ENCODE measurements at places on chromosomes 16 and 17.

DNA sequence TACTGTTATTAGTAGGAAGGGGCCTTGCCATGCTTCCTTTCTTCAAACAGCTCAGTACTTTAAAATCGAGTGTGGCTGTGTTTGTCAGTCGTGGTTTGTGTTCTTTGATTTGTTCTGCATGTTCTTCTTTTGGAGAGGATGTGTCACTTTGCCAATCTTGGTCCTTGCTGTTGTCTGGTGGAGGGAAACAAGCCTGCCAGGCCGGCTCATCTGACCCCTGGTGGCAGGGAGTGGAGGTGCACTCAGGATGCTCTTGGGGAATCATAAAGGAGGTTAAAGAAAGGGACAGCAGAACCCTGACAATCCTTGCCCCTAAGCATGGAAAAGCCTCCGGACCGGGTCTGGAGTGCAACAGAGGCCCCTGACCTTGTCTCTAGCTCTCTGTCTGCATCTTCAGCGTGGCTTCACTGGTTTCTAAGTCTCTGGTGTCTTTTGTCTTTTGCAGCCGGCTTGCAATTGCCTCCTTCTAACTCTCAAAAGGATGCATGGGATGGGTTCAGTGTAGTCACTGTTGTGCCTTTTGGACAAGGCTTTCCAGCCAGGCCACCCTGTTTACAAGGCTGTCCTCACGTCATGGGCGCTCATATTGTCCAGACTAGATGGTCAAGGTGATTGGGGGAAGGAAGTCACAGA lies 135.8 kb downstream of the WWOX start:
- DNase-seq, result peak; percentile 39

DNA sequence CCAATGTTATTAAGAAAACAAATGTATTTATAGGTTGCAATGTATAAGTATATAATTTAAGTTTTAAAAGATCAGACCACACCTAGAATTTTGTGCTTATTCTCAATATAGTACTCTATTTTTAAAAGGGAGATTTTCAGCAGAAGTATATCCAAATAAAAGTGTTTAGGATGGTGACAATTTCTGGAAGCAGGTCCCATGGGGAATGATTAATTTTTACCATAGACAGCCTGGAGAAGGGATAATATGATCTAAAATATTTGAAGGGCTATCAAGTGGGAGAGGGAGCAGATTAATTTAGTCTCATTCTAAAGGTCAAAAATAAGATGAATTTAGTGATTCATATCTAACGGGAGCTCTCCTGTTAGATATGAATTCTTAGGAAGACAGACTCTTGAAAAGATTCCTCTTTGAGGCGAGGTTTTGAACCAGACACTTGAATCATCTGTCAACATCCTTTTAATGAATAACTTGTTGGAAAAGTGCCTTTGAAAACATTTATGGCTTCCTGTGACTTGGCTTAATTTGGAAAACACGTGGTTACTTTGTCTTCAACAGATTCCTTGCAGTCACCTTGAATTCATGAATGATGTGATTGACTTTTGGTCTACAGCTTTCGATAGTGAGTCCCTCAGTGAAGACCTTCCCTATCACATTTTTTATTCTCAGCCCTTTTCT lies 29.3 kb upstream of the SMIM36 start:
- no peak for DNase-seq

- no peak for DNase-seq
Observed at GRCh38 chr17:50129728-50130558, at the start of gene SAMD14. Gene SAMD14, minus strand, starts transcription at chr17:50130160. Its CDS starts 5,201 bp downstream, at chr17:50124959.

DNA sequence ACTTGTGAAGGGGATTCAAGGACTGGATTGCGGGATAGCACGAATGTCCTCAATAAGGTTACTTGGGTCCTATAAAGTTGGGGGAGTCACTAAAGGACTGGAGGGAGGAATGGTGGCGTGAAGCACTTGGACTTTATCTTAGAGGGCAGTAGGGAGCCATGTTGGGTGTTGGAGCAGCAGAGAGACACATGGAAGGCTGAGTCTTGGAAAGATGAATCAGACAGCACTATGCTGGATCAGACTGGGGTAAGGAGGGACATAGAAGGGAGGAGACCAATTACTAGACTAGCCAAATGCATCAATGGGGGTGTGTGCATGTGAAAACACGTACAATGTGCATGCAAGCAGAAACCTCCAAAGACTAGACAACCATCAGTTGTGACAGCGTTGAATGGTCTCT lies 26.0 kb upstream of the DLX4 start:
- no peak for DNase-seq

DNA sequence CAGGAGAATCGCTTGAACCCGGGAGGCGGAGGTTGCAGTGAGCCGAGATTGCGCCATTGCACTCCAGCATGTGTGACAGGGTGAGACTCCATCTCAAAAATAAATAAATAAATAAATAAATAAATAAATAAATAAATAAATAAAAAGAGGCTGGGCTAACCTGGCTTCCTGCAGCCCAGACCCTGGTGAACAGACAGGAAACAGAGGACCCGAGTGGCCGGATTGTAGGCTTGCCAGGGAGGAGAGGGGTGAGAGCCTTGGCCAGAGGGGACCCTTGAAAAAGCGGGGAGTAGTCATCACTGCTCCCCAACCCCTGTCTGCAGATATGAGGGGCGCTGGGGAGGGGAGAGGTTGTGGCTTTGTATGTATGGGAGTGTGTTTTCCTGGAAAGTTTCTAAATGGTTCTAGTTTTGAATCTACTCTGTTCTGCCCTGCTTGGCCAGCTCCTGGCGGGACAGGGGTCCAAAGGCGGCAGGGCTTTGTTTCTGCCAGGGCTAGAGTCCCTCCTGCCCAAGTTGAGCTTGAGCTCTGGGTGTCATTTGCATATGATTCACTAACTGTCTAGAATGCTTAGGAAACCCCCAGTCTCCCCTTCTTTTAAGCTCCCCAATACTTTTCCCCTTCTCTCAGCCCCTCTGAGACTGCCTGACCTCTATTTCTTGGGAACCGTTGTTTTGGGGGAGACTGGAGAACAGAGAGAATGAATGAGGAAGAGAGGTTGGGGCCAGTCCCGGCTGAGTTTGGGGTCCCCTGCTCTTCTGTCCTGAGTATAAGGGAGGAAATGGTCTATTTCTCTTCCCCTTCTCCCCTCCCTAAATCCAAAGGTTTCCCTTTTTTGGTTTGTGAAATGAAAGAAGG lies 16.4 kb downstream of the RARA start:
- no peak for DNase-seq

DNA sequence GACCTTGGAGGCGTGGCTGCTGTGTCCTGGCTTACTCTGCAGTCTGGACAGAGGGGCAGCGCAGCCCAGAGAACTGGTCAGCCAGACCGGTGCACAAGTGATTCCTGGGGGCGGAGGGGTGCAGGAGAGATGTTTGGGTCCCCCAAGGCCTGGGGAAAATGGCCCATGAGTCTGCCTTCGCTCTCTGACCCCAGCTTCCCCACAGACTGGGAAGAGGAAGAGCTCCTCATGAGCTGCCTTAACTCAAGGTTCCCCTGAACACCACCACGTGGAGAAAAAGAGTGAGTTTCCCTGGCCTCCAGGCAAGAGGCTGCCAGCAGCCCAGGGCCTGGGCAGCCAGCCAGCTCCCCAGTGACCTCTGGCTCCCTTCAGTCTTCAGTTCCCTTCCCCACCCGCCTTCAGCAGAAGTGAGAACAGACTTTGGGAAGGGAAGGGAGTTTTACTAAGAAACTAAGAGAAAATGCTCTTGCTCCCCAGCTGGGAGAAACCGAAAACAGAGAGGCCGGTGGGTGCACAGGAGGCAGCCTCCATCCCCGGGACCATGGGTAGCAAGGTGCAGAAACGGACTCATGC lies 2.0 kb upstream of the C17orf99 start:
- no peak for DNase-seq

GRCh38 chr16:14523632-14524031 lies 106.4 kb downstream of the PARN start:
- DNase-seq, result no peak

GRCh38 chr16:4213737-4214136 lies 28.1 kb downstream of the SRL start:
- no peak for DNase-seq

DNA sequence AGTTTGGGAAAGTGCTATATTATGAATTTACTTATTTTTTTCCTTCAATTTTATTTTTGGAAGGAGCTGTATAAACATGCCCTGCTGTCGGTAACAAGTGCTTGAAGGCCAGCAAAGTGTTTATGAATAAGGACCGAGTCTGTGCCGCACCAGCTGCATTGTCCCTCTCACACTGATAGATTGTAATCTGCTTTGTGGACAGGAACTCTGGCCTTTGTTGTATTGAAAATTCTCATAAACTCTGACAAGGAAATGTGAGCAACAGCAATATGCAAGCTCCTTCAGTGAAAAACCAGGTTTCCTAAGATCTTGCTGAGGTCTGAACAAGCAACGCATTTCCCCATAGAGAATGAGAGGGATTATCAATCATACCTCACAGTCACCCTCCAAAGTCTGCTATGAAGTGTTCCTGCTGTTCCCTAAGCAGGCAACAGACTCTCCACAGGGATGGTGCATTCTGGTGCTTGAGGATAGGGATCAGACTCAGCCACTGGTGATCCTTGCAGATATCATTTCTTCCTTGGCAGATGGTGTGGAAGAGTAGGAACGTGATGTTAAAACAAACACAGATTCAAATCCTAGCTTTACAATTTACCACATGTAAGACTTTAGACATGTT lies 109.6 kb downstream of the KCNJ2 start:
- DNase-seq, result no peak

DNA sequence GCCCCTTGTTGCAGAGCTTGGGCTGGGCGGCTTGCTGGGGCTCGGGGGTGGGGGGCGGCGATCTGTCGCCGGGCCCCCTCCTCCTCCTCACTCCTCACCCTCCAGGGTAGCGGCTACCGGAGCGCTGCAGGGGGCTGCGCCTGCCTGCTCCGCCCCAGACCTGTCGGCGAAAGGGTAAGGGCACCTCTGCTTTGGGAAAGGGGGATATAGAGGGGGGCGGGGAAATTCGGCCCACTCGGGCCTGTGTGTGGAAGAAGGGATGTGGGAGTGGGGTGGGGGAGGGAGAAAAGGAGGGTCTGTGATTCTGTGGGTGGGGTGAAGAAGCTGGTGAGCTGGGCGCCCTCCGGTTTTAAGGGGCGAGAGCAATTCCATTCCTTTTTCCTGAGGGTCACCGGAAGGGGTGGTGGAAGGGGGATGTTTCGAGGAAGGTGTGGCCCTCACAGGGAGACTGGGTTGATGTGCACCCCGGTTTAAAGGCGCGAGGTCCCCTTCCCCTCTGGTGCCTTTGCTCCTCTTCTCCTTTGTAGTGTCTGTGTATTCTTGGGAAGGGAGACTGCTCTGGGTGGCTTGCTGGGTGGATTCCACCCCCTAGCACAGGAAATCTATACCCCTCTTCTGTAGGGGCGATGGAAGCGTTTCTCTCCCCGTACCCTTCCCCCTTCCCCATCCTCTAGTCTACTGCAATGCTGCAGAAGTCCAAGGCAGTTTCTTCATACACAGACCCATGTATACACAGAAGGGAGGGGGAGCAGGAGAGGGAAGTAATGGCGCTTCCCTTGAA lies 878 bp downstream of the TAOK1 start:
- no peak for DNase-seq

DNA sequence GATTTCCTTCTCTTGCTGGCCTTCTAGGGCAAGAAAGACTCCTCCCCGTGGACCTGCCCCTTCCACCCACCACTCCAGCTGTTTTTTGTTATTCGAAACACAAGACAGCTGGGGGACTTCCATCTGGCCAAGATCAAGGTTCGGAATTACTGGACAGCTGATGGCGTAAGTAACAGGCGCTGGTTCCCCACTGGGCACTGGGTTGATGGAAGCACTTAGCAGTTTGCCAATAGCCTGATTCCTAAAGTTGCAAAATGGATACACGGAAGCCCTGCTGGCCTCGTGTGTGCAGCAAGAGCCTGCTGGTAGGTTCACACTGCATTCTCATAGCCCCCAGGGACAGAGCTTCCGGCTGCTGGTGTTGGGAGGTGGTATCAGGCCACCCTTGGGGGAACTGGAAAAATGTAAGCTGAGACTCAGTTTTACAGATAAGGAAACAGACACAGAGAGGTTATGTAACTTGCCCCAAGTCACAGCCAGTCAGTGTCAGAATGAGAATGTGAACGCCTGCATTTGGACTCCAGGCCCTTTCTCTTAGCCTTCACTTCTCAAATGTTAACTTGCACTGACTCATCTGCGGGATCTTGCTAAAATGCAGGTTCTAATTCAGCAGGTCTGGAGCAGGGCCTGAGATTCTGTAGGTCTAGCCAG lies 171.7 kb downstream of the KATNIP start:
- DNase-seq, result no peak

DNA sequence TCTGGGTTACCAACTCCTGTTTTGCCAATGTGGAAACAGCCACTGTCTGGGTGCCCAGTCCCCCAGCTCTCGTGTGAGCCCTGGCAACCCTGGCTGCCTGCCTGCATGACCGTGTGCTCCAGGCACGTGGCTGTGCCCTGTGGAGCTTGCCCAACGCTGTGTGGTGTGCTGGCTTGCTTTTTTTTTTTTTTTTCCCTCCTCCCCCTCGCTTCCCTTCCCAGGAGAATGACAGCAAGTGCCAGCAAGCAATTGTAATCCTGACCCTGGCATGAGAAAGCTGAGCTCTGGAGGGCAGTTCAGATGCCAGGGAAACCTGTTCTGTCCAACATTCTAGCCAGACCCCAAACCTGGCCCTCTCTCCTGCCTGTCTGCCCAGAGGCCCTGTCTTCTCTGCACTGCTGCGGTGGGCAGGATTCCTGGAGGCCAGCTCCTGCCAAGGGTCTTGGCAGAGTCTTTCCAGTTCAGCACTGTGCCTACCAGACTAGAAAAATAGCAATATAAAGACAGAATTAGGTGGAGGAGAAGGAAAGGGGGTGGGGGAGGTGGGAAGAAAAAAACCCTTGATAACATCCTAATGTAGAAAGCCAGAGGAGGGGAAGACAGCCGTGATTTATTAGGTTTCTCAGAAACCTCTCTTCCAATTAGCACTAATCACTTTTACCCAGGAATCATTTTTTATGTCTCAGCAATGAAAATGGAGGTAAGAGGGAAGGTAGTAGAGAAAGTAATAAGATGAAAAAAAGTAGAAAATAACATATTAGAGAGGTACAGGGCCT lies 9.0 kb downstream of the HLF start:
- no peak for DNase-seq

DNA sequence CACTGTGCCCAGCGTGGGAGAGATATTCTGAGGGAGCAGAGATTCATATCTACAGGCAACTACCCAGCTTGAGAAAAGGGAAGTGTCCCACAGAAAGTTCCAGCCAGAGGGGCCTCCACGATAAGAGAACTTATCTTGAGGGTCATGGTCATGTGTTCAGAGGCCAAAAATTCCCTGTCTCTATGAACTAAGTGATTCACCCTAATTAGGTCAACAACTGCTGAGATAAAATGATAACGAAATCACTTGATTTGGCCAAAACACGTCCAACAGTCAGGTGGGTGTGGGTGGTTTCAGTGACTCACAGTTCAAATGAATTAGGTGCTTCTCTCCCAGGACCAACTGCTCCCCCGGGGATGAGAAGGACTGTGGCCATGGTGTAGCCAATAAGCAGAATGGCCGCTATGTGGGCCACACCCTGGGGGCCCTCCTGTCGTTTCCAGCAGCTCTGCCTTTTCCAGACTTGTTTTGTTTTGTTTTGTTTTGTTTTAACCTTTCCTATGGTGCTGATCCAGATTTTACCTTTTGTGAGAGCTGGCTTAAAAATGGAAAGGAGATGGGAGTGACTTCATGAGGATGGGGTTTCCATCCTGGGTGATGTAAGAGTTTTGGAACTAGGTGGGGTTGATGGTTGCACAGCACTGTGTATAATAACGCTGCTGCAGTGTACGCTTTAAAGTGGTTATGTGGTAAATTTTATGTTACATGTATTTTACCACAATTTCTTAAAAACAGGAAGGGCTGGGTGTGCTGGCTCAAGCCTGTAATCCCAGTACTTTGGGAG lies 8.7 kb downstream of the DNAI2 start:
- DNase-seq, result no peak
